ENCODE measurements at places on chromosomes 7 and 10.

GRCh38 chr10:67242528-67242927 is 316.7 kb downstream of the LRRTM3 start:
- no peak for DNase-seq

DNA sequence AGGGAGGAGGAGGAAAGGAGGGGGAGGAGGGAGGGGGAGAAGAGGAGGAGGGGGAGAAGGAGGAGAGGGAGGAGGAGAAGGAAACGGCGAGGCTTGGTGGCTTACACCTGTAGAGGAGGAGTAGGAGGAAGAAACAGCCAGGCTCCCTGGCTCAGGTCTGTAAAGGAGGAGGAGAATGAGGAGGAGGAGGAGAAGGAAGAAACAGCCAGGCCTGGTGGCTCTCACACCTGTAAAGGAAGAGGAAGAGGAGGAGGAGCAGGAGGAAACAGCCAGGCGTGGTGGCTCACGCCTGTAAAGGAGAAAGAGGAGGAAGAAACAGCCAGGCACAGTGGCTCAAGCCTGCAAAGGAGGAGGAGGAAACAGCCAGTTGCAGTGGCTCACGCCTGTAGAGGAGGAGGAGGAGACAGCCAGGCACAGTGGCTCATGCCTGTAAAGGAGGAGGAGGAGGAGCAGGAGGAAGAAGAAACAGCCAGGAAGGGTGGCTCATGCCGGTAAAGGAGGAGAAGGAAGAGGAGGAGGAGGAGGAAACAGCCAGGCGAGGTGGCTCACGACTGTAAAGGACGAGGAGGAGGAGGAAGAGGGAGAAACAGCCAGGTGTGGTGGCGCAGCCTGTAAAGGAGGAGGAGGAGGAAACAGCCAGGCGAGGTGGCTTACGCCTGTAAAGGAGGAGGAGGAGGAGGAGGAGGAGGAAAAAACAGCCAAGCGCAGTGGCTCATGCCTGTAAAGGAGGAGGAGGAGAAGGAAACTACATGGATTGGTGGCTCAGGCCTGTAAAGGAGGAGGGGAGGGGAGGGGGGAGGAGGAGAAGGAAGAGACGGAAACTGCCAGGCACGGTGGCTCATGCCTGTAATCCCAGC is 14.9 kb upstream of the CRCP start:
- DNase-seq = peak; percentile 68

GRCh38 chr7:548401-548800 is 28.8 kb upstream of the PDGFA start:
- no peak for DNase-seq

DNA sequence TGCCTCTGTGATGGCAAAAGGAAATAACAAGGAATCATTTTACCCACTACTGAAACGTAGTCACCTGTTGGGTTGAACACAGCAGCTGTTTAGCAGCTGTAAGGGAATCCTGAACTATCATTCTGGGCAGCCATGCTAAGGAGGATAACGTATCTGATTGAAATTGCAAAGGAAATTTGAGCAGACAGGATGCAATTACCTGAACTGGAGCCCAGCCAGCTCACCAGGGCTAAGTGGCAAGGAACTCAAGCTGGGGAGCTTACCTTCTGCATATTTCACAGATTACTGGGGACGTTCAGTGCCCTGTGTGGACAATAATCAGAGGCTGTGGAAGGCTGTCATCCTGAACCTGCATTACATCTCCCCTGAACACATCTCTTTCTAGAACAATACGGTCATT is 650.5 kb downstream of the SORCS3 start:
- no peak for DNase-seq

DNA sequence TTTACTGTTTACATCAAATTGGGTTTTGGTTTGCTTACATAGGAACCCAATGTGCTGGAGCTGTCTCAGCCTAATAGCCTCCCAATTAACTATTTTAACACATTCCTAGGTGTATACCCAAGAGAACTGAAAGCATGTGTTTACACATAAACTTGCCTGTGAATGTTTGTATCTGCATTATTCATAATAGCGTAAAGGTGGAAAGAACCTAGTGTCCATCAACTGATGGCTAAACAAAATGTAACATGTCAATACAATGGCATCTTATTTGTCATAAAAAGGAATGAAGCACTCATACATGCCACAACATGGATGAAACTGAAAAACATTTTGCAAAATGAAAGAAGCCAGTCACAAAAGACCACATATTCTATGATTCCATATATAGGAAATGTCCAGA is 160.6 kb upstream of the EEPD1 start:
- no peak for DNase-seq

- no peak for DNase-seq
Observed at GRCh38 chr10:86207226-86207625, 159.4 kb downstream of the GRID1 start.

GRCh38 chr10:101055411-101055810 is 6.4 kb upstream of the KAZALD1 start:
- no peak for DNase-seq

- DNase-seq = no peak
Observed at GRCh38 chr7:128017862-128018845, 13.1 kb downstream of the LRRC4 start.

DNA sequence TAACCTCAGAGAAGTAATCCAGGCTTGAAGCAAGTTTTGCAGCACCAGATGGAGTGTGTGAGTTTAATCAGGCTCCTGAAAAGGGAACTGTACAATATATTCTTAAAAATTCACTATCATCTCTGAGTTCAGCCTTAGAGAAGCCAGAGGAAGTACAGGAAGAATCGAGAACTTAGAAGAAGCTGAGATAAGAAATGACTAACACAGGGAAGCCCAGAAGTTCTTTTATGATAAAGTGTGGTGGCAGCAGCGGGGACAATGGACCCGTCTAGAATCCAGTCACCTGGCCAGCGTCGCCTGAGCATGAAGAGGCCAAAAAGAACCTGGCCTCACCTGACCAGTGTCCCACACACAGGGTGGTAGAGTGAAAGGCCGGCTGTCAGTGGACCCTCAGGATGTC is 161.0 kb downstream of the USP6NL start:
- peak; percentile 25 for DNase-seq

DNA sequence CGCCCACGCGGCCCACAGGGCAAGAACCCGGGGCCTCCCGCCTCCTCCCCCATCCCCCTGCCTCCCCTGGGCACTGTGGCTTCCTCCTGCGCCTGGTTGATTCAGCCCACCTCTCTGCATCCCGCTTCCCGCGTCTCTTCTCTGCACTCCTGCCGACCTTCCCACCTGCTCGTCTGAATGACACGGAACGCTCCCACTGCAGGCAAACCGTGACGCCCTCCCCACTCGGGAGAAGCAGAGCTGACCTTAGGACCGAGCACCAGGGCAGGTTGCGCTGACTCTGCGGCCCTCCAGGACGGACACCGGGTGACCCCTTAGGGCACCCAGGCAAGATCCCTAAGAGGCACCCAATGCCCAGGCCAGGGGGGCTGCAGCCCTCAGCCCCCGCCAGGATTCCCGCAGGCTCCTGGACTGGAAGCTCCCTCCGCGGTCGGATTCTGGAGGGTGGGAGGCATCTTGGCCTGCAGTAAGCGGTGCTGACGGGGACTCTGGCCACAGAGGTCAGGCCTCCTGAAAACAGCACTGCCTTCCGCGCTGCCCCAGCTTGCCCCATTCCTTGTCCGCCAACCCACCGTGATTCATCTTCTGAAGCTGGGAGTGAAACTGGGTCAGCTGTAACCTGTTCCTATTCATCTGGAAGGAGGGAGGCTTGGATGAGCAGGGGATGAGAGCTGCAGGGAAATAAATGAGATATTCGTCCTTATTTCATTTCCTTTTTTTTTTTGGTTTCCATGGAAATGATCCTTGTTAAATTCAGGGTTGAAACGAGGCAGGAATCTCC is 990 bp downstream of the CALML3 start:
- peak; percentile 36 for DNase-seq

- DNase-seq = no peak
Observed at GRCh38 chr10:5443429-5443828, 31.1 kb downstream of the NET1 start.

GRCh38 chr7:123643495-123644441 is 11.9 kb upstream of the LMOD2 start:
- no peak for DNase-seq

DNA sequence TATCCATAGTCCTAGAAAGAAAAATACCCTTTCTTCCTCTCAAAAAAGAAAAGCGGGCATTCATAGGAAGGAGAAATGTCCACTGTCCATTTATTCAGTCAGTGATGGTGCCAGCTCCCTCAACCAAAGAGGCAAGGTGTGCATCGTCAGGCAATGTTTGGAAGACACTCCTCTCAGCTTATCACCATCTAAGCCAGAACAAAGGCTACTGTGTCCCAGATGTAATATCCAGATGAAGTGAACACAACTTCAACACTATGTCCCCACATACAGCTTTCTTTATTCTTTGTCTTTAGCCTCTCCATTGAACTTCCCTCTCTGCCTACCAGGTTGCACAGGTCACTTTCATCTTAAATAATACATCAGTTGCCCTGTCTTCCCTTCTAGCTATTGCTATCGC is 131.4 kb upstream of the RNF32 start:
- no peak for DNase-seq

GRCh38 chr7:18590744-18591340 is 95.3 kb downstream of the HDAC9 start:
- DNase-seq = no peak

- peak; percentile 5 for DNase-seq
Observed at GRCh38 chr10:124211921-124212320, 118.5 kb upstream of the CHST15 start.

DNA sequence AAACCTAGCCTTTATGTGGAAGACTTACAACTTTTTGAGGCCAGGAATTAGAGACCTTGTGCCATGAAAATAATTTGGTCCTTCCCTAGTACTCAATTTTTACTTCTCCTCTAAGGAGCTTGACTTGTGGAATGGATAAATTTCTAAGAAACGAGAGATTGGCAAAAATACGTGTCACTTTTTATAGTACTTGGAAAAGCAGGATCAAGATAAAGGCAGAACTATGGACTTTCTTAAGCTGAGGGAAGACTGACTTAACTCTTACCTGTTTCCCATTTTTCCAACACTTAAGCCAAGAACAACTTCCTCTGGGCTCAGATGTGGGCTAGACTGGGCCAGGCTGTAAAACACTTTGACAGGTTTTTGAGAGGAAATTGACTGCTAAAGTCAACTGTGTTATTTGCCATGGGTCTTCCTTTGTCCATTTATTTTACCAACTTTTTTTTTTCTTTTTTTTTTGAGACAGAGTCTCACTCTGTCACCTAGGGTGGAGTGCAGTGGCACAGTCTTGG is 2.0 kb upstream of the WBP1L start:
- no peak for DNase-seq

GRCh38 chr7:134155206-134155605 is 28.1 kb downstream of the LRGUK start:
- DNase-seq = no peak

DNA sequence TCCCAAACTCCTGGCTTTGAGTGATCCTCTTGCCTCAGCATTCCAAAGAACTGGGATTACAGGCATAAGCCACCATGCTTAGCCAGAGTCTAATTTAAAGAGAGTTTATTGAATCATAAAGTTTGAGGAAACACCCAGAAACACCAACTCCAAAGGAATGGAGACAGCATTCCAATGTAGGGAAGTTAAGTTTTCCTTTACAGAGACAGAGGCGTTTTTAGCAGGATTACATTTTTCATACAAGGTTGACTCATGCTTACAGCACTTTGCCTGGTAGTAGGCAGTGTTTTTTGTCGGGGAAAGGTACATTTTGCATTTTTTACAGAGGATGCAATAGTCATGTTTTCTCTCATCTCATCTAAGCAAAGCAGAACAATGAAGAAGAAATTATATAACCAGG is 18.9 kb upstream of the OPN4 start:
- no peak for DNase-seq

- no peak for DNase-seq
Observed at GRCh38 chr7:139844779-139845442, 15.8 kb downstream of the TBXAS1 start.

GRCh38 chr10:58674251-58674650 is 161.6 kb downstream of the BICC1 start:
- DNase-seq = no peak

- no peak for DNase-seq
Observed at GRCh38 chr10:15253951-15254807, 85.7 kb upstream of the NMT2 start.

DNA sequence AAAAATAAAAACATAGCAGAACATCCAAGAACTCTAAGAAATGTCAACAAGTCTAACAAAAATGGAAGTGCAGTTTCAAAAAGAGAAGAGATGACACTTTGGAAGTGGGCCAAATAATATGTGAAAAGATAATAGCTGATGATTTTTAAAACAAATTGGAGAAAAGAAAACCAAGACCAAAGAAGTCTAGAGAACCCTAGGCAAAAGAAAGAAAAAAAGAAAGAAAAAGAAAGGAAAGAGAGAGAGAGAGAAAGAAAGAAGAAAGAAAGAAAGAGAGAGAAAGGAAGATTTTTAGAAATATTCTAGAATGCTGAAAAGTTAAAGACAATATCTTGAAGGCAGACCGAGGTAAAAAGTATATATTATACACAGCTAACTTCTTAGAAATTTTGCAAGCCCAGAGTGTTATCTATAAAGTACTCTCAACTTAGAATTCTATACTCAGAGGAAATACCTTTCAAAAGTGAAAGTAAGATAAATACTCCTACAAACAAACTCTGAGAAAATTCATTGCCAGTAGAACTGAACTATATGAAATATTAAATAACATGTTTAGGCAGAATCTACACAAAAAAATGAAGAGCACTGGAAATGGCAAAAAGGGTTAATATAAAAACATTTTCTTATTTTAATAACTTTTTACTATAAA is 138.7 kb upstream of the SMIM30 start:
- DNase-seq = no peak

GRCh38 chr10:104300736-104301292 is 31.8 kb downstream of the GSTO2 start:
- no peak for DNase-seq

Measured in ecto neural progenitor cell (in vitro differentiated cells).